ENCODE measurements at places on chromosomes 1 and 21.
A peak's percentile ranks its signal among the peaks of the same experiment; 100 is the strongest.

DNA sequence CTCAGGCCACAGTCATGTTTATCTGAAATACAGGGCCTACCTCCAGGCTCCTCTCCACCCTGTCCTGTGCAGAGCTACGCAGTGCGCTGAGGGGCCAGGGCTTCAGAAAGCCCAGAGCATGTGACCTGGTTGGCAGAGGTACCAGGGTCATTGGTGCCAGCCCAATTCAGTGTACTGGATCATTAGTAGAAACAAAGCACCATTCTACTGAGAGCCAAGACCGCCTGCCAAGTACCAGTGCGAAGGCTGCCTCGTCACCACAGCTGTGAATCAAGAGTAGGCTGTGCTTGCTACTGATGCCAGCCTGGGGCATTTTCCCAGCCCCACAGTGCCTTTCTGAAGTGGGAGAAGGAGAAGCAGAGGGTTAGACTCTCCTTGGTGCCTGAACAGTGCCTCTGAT is 59.8 kb downstream of the CAPN9 start:
- DNase-seq = no peak

- no peak for DNase-seq
These were observed 72.2 kb upstream of the CDC42BPA start for GRCh38 chr1:227390525-227390924.

DNA sequence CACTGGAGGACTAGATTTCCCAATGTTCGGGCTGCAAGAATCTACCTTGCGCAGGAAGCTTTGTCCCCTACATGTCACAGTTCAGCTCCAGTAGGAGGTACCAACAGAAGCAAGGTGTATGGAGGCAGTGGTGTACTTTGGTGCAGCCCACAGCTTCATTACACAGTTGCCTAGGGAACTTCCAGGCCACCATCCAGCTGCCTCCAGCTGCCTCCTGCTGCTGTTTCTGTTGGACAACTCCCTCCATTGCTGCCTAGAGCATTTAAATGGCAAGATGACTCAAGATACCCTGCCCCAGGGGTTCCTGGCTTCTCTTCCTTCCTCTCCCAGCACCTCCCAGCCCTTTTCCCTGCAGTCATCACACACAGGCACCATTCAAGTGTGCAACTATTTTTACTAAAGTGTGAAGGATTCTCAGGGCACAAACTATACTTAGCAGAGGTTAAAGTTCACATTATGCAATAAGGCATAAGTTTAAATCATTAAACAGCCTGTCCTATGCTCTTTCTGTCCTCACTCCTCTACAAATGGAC is 39.0 kb upstream of the ATP1A1 start:
- no peak for DNase-seq

DNA sequence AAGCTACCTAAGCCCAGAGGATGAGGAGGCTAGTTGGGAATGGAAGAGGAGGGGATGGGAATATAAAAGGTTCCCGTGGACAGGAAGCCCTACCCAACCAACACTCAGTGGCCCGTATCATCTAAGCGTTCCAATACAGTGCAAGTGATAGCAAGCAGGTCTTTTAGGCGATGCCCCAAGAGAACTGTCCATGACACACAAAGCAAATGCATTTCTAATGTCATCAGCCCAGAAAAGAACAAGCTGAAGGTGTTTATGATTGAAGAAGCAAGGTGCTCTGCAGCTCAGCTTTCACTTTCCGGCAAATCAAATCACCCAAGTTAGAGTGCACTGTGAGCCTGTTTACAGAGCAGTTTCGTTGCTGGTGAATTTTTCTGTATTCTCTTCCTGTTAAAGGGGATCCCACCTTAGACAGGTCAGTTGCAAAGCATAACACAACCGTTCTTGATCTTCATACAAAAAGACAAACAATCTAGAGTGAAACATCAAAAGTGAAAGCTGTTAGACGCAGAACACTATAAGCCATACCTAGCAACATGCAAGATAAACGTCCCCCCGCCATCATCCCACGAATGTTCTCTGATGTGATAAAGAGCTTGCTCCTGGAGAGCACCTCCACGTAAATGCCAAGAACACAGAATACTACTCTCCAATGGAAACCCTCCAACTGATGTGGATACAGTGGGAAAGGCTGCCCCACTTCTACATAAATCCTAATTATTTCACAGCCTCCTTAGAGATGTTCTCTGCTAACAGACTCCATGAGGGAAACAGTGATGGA is 54.0 kb downstream of the PGBD5 start:
- DNase-seq = no peak

- DNase-seq = no peak
These were observed 6.9 kb upstream of the TTLL10 start for GRCh38 chr1:1166642-1167397.

DNA sequence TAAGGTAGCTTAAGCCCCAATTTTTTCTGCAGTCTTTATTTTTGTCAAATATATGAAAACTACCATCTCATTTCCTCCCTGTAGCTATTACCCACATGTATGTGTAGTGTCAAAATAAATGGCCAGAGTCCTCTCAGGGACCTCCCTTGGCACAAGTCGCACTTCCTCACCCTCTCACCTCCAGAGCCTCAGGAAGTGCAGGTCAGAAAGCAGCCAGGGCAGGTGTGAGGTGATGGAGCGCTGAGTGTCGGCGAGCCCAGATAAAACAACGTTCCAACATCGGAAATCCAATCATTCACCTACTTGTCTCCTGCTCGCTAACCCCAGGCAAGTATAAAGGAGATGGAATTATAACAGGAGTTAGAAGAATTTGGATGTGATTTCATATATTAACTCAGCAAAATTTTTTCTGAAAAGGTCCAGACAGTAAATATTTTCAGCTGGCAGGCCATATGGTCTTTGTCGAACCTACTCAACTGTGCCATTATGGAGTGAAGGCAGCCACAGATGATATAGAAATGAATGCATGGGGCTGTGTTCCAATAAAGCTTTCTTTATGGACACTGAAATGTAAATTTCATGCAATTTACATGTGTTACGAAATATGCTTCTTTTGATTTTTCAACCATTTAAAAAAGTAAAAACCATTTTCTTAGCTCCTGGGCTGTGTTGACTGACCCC is 76.8 kb upstream of the ERG start:
- DNase-seq = no peak

GRCh38 chr1:159829273-159829634 is 2.6 kb downstream of the SLAMF8 start:
- no peak for DNase-seq

- no peak for DNase-seq
These were observed 35.9 kb upstream of the ZNF644 start for GRCh38 chr1:91057784-91058183.

DNA sequence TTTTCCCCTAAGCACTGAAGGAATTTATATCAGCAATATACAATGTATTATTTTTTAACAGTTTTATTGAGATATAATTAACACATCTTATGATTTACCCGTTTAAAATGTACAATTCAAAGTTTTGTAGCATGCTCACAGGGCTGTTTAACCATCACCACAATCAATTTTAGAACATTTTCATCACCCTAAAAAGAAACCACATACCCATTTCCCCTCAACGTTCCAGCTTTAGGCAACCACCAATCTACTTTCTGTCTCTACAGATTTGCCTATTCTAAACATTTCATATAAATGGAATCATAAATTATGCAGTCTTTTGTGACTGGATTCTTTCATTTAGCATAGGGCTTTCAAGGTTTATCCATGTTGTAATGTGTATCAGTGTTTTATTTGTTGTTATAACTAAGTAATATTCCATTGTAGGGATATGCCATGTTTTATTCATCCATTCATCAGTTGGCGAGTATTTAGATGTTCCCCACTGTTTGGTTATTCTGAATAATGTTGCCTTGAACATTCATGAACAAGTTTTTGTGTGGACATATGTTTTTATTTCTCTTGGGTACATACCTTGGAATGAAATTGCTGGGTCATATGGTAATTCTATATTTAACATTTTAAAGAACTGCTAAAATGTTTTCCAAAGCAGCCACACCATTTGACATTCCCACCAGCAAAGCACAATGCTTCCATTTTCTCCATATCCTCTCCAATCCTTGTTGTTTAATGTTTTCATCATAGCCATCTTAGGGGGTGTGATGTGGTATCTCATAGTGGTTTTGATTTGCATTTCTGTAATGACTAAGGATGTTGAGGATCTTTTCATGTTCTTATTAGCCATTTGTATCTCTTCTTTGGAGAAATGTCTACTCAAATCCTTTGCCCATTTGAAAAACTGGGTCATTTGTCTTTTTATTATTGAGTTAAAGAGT is 188.5 kb downstream of the TM2D1 start:
- DNase-seq = no peak

DNA sequence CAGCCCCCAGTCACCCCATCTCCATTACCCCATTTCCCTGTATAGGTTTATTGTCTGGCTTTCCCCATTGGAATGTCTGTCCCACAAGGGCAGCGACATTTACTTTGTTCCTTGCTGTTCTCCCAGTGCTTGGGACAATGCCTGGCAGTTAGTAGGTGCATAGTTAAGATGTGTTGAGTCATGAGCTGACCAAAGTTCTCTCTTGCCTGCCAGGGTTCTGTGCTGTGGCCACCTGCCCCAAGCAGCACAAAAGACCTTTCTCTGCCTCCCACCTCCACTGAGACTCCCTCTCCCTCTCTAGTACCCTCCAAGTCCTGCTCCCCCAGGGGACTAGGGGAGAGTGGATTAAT is 40.0 kb downstream of the TMCO4 start:
- DNase-seq = no peak

DNA sequence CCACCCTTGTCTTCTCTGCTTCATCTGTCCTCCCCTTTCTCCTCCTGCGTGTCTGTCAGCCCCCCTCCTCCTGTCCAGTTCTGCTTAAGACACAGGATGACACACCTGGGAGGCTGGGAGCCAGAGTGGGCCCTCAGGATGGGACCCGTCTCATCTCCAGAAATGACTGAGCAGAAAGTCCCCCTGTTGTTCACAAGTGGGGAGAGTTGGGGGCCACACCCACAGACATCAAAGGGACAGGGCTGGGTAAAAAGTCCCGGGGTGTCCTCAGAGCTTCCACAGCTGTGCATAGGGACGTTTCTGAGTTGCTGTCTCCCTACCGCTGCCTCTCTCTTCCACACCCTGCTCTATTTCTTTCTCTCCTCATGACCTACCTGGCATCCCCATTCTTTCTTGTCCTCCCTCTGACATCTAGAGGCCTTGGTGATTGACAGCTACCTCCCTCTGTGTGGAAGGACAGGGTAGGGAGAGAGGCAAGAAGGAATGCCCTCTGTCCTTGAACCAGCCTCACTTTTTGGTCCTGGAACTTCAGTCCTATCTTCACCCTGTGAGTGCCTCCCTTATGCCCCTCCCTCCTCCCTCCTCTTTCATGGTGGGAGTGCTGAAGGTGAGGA is 19.5 kb upstream of the SH2D2A start:
- no peak for DNase-seq

DNA sequence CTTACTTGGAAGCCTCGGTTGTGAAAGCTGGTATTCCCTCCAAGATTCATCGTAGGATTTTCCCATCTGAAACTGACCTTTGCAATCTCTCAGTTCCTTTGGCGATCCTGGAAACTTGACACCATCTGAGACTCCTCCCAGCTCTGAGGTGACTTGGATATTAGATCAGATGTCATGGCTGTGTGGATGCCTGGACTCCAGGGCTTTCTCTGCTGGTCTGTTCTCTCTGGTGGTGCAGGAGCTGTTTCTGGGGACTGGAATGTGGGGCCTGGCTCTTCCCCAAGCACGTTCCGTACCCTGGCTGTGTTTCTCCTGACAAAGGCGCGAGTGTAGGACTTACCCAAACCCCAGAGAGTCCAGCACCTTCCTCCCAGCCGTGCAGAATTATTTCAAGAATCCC is 252.2 kb downstream of the RPS6KC1 start:
- no peak for DNase-seq

GRCh38 chr1:172781513-172782140 is 122.7 kb downstream of the FASLG start:
- DNase-seq = no peak

GRCh38 chr1:160161965-160162705 is 10.7 kb downstream of the ATP1A4 start:
- DNase-seq = no peak

DNA sequence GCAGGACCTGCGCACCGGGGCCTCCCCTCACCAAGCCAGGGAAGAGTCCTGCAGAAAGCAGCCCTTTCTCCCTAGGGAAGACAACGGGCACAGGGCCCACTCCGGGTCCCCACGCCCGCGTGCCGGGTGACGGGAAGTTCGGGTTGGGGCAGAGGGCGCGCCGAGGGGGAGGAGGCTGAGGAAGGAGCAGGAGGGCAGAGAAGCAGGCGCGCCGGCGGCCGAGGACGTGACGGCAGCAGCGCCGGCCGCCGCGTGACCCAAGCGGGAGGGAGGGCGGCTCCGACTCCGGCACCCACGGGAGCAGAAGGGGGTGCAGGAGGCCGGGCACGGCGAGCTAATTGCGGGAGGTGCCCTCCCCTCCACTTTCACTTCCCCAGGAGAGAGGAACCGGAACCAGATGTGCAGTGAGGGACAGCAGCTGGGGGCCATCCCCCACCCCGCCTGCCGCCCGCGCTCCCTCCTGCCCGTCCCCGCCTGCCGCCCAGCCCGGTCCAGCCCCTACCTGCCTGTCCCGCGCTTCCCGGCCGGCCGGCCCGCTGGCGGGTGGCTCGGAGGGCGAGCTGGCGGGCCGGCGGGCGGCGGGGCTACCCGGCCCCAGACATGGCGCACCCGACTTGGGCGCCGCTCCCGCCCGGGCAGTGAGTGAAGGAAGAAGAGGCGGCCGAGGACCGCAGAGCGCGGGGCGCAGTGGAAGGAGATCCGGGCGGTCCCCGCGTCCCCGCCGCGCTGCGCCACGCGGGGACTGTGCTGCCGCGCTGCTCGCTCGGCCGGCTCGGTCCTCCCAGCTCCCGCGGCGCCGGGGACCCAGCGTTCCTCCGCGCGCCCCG is 510 bp downstream of the DENND4B start:
- DNase-seq = peak; percentile 69

GRCh38 chr1:55869065-55869464 is 653.9 kb upstream of the USP24 start:
- no peak for DNase-seq

- DNase-seq = no peak
These were observed 55.7 kb downstream of the ADGRL4 start for GRCh38 chr1:78950826-78951225.

GRCh38 chr1:162069334-162070093 is at the start of gene NOS1AP:
Gene NOS1AP (plus strand): TSS chr1:162069691. CDS start chr1:162070178, 487 bp downstream.
- DNase-seq = peak; percentile 59

DNA sequence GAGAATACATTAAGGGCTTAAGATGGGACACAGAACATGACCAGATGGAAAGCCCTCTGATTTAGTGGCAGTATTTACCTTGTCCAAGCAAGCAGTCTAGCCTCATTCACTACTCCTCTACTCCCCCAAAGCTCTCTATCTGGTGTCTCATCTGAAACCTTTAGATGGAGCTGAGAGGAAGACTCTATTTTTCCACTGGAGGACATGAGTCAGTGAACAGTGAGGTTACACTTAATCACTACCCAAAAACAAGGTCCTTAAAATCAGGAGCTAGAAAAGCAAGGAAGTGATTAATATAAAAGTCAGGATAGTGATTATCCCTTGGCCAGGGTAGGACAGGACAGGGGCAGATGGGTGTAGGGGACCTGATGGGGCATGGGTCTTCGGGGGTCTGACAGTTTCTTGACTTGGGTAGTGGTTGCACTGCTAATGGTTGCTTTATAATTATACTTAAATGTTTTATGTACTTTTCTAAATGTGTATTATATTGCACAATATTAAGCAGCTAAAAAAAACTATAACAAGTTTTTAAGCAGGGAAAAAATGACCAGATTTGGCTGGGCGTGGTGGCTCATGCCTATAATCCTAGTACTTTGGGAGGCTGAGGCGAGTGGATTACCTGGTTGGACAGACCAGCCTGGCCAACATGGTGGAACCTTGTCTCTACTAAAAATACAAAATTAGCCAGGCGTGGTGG is 3.0 kb downstream of the PTPN22 start:
- DNase-seq = no peak
